ENCODE measurements at places on chromosomes 3 and 15.

GRCh38 chr15:39195961-39196486, 384.9 kb upstream of the THBS1 start:
- no peak for DNase-seq

GRCh38 chr15:77580996-77581682, 51.6 kb downstream of the LINGO1 start:
- DNase-seq: no peak

- DNase-seq: no peak
Measured at GRCh38 chr3:114093596-114093995, 37.1 kb downstream of the QTRT2 start.

DNA sequence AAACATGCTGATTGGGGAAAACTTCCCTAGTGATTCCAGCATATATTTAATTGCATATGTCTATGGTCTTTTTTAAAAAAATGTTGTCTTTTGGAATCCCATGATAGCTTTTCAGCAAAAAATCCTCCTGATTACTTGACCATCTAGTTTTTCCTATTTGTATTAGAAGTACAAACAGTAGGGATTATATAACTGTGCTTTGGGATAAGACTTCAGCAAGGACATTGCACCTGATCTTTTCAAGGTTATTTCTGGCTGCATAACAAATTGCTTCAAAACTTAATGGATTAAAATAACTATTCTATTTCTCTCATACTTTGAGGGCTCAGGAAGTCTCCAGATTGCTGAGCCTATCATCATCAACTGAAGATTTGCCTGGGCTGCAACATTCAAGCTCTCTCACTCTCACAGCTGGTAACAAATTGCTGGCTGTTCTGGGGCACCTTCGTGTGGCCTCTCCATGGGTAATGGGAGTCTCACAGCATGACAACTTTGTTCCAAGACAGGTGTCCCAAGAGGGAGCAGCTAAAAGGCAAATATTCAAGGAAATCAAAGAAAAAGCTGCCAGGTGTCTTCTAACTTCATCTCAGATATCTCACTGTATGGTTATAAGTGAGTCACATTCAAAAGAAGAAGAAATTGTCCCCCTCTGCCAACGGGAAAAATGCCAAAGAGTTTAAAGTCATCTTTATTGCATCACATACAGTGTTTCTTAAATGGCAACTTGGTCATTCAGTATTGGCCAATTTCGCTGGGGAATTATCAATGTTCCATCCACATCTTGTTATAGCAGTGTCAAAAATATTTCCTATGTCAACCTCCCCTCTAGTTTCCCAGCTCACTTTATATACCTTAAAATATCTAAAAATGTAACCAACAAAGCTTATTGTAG, 644.5 kb upstream of the GRM7 start:
- DNase-seq: no peak

DNA sequence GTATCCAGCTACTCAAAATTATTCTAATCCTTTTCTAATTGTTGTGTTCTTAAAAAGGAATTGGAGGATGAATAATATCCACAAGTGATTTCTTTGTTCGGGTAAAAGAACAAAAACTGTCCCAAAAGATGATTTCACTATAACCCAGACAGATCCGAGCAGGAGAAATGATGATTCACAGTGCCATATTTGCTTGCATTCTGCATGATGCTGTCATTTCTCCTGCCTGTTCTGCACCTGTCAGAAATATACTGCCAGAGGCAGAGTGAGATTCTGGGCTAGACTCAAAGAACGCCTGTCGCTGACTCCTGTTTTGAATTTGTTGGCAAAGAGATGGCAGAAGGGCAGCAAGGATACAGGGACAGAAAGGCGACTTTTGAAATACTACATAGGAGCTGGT, 34.7 kb upstream of the SLC24A5 start:
- no peak for DNase-seq

DNA sequence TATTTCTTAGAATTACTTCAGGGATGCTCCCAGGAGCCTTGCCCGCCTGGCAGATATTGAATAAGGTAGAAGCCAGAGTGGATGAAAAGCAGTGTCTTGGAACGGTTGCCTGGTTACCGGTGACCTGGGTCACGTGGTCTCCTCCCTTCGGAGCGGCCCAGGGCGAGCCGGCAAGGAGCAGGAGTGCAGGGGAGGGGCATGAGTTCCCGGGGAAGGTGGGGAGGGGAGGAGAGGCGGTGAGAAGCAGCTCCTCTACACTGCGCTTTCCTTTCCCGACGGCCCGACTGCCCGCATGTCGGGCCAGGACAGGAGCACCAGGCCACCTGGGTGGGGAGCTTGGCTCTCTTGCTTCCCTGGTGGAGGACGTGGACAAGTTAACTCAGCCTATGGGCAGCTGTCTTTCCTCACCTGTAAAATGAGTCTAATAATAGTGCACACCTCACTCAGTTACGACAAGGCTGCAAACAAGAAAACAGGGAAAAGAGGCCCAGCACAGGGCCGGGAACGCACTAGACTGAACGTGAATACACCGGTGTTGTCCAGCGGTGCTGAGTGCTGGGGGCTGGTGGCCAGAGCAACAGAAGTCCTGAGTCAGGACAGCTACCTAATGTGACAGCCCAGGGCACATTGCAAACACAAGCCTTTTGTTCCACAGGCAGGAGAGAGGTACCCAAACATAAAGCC, 198.3 kb downstream of the ADAMTS9 start:
- DNase-seq: no peak

Measured in stimulated activated CD4-positive, alpha-beta T cell treated with anti-CD3 and anti-CD28 coated beads, Interleukin-1b, Interleukin-23, amount 100 ng/mL, for 1 hour (primary cell).